ENCODE measurements at places on chromosomes 1 and 21. TPM values are rescaled to one million over a fixed set of nuclear protein-coding genes. Genes with fewer than 3 reads are reported as not detected.

The BSND gene
- total RNA-seq = not detected

The KIAA1614 gene
- 0.21 TPM for total RNA-seq

The CHIA gene
- total RNA-seq = not detected

The C1orf226 gene
- 0.46 TPM for total RNA-seq

The PPIAL4G gene
- not detected for total RNA-seq

The TMCO4 gene
- total RNA-seq = 10.9 TPM

The TOR3A gene
- total RNA-seq = 47.0 TPM

The NBPF6 gene
- total RNA-seq = not detected
